Karpas-422 (cell line): ENCODE measurements at places on chromosomes 3 and 15. TPM values are rescaled to one million over a fixed set of nuclear protein-coding genes. Genes with fewer than 3 reads are reported as not detected.

CD80 gene
- not detected in 2 replicates for total RNA-seq

INKA1 gene
- 5.7 and 9.8 TPM in 2 replicates for total RNA-seq

ABI3BP gene
- total RNA-seq, result not detected in 2 replicates

FETUB gene
- not detected in 2 replicates for total RNA-seq

GXYLT2 gene
- not detected in 2 replicates for total RNA-seq

ASB14 gene
- total RNA-seq, result 0.04 TPM in 1 of 2 replicates, not detected in the other

FYCO1 gene
- 7.3 and 7.4 TPM in 2 replicates for total RNA-seq
